ENCODE measurements at places on chromosomes 7 and 10. TPM values are rescaled to one million over a fixed set of nuclear protein-coding genes. Genes with fewer than 3 reads are reported as not detected.
A peak's percentile ranks its signal among the peaks of the same experiment; 100 is the strongest.

DNA sequence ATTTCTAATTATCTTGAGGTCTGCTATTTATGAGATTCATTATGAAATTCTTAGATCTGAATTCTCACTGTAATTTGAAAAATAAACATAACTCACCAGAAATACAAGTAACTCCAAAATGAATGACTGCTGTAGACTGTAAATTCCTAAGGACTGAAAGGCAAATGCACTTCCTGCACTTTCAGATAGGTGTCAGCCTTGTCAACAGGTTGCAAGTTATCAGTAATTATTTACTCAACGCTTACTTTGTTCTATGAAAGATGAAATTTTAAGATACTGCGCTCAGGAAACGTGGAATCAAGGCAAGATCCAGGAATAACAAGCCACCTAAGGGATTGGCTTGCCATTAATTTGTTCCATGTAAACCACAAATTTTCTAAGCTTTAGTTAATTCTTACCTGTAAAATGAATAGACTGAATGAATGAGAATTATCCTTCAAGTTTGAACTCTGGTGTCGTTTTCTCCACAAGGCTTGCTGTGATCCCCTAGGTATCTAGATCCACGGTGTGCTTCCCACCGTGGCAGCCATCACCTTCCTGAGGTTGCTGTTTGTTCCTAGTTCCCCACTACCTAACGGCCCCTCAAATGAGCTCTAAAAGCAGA is 12.6 kb downstream of the DHX32 start:
- DNase-seq: no peak
- no peak overlapping the region for H3K4me3 ChIP-seq
- H3K36me3 ChIP-seq: no peaks in the 10 kb centered on the region
- H3K4me1 ChIP-seq: no peaks in the 10 kb centered on the region
- no peaks in the 10 kb centered on the region for H3K27me3 ChIP-seq

Gene CALCR
- not detected for total RNA-seq

GRCh38 chr7:90345595-90346335 is 751 bp upstream of the GTPBP10 start:
- 0 out of 2 replicates have a peak, but pooled peaks cover 13% of the 10 kb centered on the region for H3K4me1 ChIP-seq
- peak; percentile 11 for DNase-seq
- H3K4me3 ChIP-seq: peak overlapping the region; percentile 94

- H3K4me1 ChIP-seq: no peaks in the 10 kb centered on the region
Measured at GRCh38 chr10:91422915-91423314, 12.8 kb downstream of the HECTD2 start.

DNA sequence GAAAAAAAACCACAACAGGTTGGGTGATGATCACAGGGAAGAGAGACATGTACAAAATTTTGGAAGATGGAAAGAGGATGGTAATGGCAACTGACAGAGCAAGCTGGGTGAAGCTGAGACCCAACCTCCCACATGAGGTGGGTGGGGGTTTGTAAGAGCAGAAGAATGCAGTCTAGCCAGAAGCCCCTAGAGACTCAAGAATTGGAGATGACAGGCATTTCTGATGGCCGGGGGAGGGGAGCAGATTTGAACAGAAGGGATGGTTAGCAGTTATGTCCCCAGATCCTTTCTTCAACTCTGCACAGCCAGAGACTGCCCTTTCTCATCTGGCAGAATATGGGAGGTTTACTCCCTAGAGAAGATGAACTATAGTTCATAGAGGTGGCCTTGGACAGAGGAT is 208.0 kb downstream of the GALNT17 start:
- no peak for DNase-seq
- H3K27ac ChIP-seq: no peak overlapping the region
- H3K4me3 ChIP-seq: no peak overlapping the region
- H3K27me3 ChIP-seq: peaks cover 6% of the 10 kb centered on the region
- no peaks in the 10 kb centered on the region for H3K36me3 ChIP-seq

- H3K36me3 ChIP-seq: no peaks in the 10 kb centered on the region
- no peak for DNase-seq
- H3K27me3 ChIP-seq: no peaks in the 10 kb centered on the region
- H3K4me3 ChIP-seq: no peak overlapping the region
- H3K27ac ChIP-seq: no peak overlapping the region
Measured at GRCh38 chr10:93412801-93413200, 69.3 kb downstream of the MYOF start.

DNA sequence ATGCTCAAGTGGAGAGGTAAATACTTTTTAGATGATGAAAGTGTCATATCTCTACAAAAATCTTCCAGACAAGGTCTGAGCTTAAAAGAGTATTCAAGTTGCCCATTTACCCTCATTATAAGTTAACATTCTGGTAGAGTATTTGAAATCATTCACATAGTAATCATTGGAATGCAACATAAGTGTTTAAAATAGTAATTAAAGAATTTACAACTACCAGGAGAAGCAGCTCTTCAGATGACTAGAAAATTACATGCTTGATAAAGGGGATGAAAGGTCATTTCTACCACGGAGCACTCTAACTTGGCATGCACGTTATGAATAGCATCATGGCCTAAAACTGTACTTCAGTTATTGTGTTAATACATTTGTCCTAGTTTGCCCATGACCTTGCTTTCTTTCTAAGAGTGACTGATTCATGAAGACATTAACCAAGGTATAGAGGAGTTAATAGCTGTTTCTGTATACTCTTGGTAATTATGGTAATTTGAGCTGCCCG is 120.0 kb downstream of the SEMA3E start:
- no peak overlapping the region for H3K27ac ChIP-seq
- DNase-seq: no peak
- H3K4me3 ChIP-seq: no peak overlapping the region
- no peaks in the 10 kb centered on the region for H3K36me3 ChIP-seq

- H3K4me3 ChIP-seq: no peak overlapping the region
- peak overlapping the region; percentile 52 for H3K27ac ChIP-seq
- no peak for DNase-seq
Measured at GRCh38 chr7:47536661-47537611, 45.0 kb downstream of the TNS3 start.

- DNase-seq: no peak
- no peak overlapping the region for H3K4me3 ChIP-seq
- H3K4me1 ChIP-seq: no peaks in the 10 kb centered on the region
Measured at GRCh38 chr10:125134483-125134848, 25.9 kb downstream of the CTBP2 start.

- no peaks in the 10 kb centered on the region for H3K27me3 ChIP-seq
- peaks cover 15% of the 10 kb centered on the region for H3K4me1 ChIP-seq
- no peaks in the 10 kb centered on the region for H3K36me3 ChIP-seq
- no peak overlapping the region for H3K27ac ChIP-seq
Measured at GRCh38 chr7:30562498-30562897, 32.2 kb upstream of the GARS1 start.

Measured in PC-9 (cell line).